ENCODE measurements at places on chromosomes 5 and 9.

DNA sequence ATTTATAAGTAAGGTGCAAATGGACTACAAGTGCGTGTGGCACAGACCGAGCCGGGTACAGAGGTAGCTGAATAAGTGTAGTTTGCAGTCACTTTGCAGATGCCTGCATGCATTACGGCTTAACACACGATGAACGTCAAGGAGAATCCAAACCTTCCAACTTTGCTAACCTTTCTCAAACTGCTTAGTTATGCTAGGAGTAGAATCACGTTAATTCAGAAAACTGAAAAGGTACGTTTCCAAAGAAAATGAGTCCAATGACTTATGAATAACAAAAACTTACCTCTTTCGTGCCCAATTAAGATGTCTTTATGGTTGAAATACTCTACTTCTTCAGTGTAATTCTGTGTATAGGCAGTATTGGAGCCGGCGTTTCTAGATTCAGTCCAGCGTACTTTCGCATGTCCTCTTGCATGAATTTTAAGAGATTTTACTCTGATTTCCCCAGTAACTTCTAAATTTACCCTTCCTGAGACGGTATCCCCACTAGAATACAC, 539 bp downstream of the ARRDC3 start:
- DNase-seq = peak; percentile 20

- DNase-seq = no peak
These were observed 64.4 kb downstream of the FAM114A2 start for GRCh38 chr5:153974131-153974812.

GRCh38 chr5:1883925-1884677, 1.4 kb upstream of the IRX4 start:
- DNase-seq = no peak

DNA sequence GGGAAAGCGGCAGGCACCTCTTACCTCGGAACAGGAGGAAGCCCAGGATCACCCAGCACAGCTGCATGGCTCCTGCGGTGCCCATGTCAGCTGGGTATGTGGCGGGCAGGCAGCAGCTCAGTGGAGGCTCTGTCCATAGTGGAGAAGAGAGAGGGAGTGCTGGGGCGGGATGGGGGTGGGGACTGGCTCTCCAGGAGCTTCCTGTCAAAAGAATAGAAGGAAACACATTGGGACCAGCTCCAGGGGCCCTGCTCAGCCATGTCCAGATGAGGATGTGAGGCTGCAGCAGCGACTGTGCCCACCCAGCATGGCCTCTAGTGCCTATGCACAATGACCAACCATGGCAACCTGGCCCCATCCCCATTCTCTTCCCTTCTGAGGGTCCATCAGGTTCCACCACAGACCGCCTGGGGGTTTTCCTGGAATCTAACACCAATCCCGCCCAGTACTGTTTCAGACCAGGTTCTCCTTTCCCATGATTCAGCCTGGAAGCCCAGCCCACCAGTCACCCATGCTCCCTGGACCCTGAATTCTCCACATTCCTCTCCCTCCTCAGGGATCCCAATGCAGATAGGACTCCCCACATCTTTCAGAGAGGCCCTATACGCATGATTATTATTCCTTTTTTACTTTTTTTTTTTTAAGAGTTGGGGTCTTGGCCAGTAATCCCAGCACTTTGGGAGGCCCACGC, at the start of gene ECSCR:
TSS of gene ECSCR (minus strand) at position 158 of the 691 bp plus-strand sequence. CDS start at position 85, 73 bp downstream.
- no peak for DNase-seq

GRCh38 chr5:178165581-178165980, 11.9 kb upstream of the NHP2 start:
- DNase-seq = no peak

DNA sequence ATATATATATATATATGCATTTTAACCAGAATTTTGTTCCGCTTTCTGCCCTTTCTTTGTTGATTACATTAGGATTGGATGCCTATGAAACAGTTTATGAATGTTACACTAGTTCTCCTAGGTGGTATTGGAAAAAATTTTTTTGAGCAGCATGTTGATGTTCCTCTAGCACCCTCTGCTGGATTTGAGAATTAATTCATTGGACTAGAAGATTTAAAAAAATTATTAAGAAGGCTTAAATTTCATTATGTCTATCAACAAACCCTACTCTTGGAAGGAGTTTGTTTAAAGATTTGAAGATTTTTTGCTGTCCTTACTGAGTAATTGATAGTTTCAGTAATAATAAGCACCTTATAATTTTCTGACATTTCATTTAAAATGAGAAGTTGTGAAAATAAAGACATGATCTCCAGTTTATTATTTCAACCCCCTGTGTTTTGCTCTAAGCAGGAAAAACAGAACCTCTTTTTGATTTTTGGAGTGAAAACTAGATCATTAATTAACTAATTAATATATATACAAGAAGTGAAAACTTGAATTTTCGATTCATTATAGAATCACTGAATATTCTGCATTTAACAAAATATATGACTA, 89.6 kb downstream of the CCDC171 start:
- DNase-seq = no peak

GRCh38 chr9:100150214-100150613, 51.2 kb downstream of the INVS start:
- DNase-seq = no peak

- no peak for DNase-seq
These were observed 182.9 kb downstream of the SREK1 start for GRCh38 chr5:66327008-66327407.

- DNase-seq = no peak
These were observed 205.2 kb upstream of the ZNF608 start for GRCh38 chr5:124951661-124952060.

DNA sequence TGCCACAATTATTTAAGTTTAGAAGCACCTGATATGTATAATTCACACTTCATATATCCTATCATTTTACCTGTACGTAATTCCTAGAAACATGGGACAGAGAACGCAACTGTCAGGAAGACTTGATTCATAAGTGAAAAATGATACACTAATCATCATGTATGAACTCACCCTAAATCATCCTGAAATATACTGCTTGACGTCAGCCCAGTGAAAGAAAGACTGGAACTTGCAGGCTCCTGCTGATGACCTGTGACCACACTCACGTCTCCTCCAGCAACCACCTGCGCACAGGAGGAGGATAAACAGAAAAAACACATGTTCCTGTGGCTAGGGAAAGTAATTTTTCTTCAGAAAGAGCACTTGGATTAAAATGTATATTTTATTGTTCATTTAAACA, 169.7 kb downstream of the MPDZ start:
- DNase-seq = no peak

DNA sequence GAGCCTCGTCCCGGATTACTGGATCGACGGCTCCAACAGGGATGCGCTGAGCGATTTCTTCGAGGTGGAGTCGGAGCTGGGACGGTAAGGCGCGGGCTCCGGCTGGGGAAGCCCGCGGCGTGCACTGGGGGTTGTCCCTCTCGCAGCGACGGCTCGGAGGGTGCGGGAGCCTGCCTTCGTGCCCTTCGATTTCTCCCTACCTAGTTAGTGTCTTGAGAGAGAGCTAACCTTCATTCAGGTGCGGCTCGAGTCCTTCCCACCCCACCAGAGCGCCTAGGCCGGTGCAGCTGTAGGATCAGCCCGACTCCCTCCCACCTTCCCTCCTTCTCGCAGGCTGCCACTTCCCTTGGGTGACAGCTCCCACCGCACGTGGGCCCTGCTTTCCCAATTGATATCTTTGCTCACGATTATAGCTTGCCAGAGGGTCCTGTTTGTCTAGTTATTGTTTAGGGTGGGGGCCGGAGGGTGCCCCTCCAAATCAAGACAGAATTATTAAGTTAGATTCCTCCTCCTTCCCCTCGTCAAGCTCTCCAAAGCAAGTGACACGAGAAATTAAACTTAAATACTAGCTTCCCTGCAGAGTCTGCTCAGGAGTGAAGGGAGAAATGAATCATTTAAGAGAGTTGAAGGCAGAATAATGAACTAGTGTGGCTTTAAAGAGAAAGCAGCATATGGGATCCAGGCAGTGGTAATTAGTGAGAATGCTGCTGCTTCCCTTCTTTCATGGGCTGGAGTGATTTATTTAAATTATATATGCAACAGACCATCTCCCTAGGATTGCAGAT, 569 bp downstream of the CAMK4 start:
- no peak for DNase-seq

GRCh38 chr9:137977571-137978261, 100.1 kb downstream of the CACNA1B start:
- DNase-seq = no peak

- DNase-seq = peak; percentile 23
These were observed 861 bp downstream of the ZFYVE16 start for GRCh38 chr5:80408484-80409366.

- no peak for DNase-seq
These were observed 9.6 kb downstream of the CDH10 start for GRCh38 chr5:24635209-24635608.

GRCh38 chr5:88680253-88681132, 202.5 kb downstream of the MEF2C start:
- DNase-seq = peak; percentile 72

GRCh38 chr5:172600571-172600970, 40.5 kb upstream of the NEURL1B start:
- no peak for DNase-seq

- no peak for DNase-seq
These were observed 72.3 kb upstream of the HRH2 start for GRCh38 chr5:175585567-175585966.

- DNase-seq = no peak
These were observed 24.3 kb downstream of the PTPDC1 start for GRCh38 chr9:94108584-94108983.

DNA sequence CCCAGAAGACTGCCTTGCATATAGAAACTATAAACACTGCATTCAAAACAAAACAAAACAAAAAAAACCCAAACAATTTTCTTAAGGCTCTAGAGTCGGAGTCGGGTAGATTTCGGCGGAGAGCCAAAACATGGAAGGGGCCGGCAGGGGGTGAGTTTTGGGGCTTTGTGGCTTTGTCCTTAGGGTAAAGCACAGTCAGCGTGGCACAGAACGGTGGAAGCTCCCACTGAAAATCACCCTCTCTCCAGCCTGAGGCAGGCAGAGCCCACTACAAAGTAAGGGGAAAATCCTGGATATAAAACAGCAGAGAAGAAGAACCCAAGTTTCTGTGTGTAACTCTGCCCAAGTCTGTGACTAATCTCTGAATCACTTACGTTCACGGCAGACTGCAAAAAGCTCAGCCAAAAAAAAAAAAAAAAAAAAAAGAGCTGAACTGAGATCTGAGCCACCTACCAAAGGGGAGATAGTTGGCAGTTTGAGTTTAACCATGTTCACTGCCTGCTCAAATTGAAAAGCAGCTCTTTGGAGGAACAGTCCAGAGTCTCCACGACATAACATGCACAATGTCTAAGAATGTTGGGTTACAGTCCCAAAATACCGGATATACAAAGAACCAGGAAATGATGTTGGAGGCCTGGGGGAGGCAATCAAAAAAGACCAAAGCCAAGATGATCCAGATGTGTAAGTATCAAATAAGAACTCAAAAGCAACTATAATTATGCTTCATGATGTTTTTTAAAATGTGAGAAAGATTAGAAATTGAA, 26.6 kb upstream of the OR2K2 start:
- DNase-seq = no peak

- DNase-seq = no peak
These were observed 56.9 kb upstream of the TRIO start for GRCh38 chr5:14086261-14086660.

- DNase-seq = no peak
These were observed 21.0 kb upstream of the OSMR start for GRCh38 chr5:38824821-38825220.

DNA sequence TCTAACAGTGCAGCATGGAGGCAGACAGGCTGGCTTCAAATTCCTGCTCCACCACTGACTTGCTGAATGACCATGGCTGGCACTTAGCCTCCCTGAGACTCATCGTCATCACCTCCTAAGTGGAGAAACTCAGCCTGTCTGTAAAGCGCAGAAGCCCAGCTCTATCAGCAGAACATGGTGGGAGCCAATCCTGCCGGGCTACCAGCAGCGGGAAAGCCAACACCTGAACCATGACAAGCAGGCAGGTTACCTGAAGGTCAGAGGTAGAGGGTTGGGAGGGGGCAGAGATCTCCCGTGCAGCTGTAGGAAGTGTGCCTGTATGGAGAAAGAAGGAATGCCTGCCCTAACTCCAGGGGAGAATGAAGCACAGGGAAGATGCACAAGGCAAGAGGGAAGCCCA, 72.6 kb upstream of the LRRTM2 start:
- DNase-seq = no peak

DNA sequence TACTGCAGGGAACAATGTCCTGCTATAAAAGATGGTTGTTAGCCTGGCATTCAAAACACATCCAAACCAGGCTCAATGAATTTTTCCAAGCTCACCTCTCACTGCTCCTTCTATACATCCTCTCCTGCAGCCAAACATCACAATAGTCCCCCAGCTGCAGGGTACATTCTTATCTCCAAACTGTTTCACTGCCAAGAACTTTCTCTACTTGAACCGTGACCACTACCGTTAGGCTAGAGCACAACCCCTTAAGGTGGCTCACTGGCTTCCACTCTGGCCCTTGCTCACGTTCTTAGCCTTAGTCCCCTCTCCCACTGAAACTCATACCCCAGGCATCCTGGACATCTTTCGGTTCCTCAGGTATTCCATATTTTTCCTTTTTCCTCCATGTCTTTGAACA, 29.0 kb upstream of the ANXA6 start:
- DNase-seq = no peak

- DNase-seq = no peak
These were observed 34.0 kb downstream of the KIAA1958 start for GRCh38 chr9:112520656-112521055.

DNA sequence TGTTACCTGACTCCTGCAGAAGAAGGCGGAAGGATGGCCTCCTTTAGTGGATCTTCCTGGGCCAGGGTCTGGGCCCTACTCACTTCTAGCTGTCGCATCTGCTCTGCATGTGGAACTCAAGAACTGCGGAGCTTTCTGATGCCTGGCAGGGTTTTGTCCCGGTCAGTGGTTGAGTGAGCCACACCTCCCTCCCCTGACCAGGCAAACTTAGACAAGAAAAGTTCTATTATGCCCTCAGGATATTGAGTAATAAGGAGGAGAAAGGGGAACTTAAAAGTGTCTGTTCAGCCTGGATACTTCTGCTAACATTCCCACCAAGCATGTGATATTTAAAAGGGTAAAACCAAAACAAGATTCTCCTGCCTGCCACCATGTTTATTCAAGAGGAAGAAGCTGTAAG, at the start of gene FYB1:
TSS of gene FYB1 (minus strand) at position 127 of the 400 bp plus-strand sequence. CDS start 16,603 bp downstream, outside the sequence.
- no peak for DNase-seq

GRCh38 chr5:148791696-148792095, 34.7 kb upstream of the ADRB2 start:
- no peak for DNase-seq

GRCh38 chr5:18961234-18961633, 1026.8 kb downstream of the CDH18 start:
- no peak for DNase-seq

GRCh38 chr9:87122947-87123685, 175.8 kb upstream of the GAS1 start:
- no peak for DNase-seq

DNA sequence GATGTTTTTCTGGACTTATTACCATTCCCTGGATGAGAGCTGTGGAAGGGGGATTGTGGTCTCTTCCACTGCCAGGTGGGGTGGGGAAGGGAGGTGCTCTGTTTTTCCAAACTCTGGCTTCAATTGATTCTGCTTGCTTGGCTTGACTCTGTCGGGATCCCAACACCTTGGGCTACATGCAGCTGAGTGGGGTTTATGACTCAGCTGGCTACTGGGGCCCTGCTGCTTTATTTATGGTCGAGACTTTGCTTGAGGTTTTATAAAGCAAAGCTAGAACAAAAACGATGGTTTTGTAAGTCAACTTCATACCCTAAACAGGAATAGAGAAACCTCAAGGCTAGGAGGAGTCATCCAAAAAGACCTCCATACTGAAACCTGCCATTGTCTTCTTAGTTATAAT, 76.3 kb downstream of the AOPEP start:
- no peak for DNase-seq
